ENCODE measurements at places on chromosomes 4 and X.

DNA sequence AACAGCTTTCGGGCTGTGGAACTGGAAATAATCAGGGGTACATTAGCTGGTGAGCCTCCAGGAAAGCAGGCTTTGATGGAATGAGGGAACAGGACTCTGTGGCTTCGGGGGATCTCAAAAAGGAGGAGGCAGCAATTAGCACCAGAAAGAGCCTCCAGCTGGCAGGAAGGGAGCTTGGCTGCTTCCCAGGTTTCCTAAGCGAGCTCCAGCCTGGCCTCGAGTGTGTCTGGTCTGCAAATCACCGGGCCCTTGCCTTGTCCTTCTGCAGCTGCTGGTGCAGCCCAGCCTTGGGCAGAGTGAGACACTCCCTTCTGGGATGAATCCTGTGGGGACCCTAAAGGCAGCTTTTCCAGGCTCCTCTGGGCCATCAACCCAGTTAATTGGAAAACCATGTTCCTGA is 10.7 kb upstream of the PDHA1 start:
- no peak for DNase-seq

DNA sequence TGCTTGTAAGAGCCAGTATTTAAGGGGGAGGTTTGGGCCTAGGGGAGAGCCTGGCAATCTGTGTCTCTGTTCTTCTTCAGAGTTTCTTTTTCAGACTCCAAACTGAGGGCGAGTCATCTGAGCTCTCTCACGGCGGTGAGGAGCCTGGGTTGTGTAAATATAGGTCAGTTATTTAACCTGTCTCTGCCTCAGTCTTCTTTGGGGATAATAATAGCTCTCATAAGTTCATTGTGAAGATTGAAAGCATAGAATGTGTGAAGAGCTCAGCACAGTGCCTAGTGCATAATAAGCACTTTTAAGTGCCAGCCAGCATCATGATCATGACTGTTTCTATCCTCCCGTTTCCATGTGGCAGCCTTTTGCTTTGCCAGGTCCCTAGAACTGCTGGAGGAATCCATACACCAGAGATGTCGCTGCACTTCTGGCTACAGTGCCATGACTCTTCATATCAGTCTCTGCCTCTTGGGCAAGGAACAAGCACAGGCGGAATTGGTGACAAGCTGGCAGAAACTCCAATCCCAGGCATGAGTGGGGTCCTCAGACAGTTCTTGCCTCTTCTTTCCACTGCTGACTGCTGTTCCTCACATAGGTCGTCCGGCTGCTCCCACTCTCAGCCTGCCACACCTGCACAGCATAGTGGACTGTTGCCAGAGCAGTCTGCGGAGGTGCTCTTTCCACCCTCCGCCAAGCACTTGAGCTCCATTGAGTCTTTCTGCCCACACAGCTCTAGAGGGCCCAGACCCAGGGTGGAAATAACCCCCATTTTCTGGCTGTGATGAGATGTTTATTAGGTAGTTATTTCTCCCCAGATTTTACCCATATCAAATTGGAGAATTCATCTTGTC is 103.7 kb upstream of the MAML3 start:
- DNase-seq: no peak

- DNase-seq: no peak
These were observed 77.5 kb downstream of the RLIM start for GRCh38 chrX:74536832-74537371.

GRCh38 chr4:16665942-16666551 is 232.4 kb downstream of the LDB2 start:
- no peak for DNase-seq

- no peak for DNase-seq
These were observed 102.6 kb downstream of the IQCM start for GRCh38 chr4:149713031-149713430.

- no peak for DNase-seq
These were observed 116.0 kb downstream of the CT47B1 start for GRCh38 chrX:120759685-120760084.

GRCh38 chrX:1442724-1443367 is 9.9 kb downstream of the ASMTL start:
- DNase-seq: no peak

GRCh38 chr4:87838205-87838604 is 5.4 kb downstream of the MEPE start:
- DNase-seq: no peak

- peak; percentile 5 for DNase-seq
These were observed 46.4 kb downstream of the PAGE2 start for GRCh38 chrX:55135171-55135570.

- no peak for DNase-seq
These were observed 550.7 kb upstream of the SLIT2 start for GRCh38 chr4:19700992-19701391.

GRCh38 chrX:45515262-45516215 is 314.9 kb upstream of the DIPK2B start:
- peak; percentile 48 for DNase-seq
